ENCODE measurements at places on chromosomes 7 and 10.
A peak's percentile ranks its signal among the peaks of the same experiment; 100 is the strongest.

DNA sequence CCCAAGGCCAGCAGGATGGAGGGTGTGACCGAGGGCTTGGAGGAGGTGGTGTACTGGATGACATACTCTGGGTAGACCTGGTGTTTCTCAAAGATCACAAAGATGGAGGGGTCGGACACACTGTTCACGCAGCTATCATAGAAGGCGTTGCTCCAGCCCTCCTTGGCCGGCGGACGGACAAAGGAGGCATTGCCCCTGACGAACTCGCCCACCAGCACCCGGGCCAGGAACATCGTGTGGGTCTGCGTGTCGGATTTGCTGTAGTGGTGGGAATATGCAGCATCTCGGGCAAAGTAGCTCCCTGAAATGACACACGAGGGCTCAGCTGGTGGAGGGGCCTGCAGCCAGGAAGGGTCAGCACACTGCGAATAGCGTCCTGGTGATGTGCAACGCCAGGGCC is 38.2 kb downstream of the PARP12 start:
- DNase-seq: no peak

DNA sequence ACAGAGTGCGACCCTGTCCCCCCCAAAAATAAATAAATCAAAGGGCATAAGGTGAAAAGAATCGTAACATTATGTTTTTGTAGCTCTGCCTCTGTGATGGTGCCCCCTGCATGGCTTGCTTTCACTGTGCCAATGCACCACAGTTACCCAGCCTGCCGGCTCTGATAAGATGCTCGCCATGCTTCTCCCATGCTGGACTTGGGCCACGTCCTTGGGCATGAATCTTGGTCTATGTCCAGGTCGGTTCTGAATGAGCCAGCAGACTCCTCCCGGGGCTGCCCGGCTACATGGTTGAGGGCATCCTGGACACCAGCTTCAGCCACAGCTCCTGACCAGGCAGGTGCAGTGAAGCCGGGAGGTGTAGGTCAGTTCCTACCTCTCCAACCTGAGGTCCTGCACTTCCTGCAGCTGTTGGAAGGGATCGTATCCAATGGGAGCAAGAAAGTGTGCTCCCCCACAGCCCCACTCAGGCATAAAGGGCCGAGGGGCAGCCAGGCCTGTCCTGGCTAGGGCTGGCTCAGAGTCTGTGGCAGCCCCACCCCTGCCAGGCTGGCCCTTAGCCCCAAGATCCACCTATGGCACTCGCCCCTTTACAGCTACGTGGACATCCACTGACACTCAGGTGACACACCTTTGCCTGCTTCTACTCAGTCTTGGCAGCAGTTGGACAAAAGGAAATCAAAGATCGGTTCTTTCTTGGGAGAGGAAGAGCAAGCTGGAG is 34.1 kb downstream of the CHST3 start:
- no peak for DNase-seq

- peak; percentile 76 for DNase-seq
Measured at GRCh38 chr10:58967551-58968388, 208.7 kb upstream of the PHYHIPL start.

GRCh38 chr7:155231941-155232340 is 65.7 kb upstream of the INSIG1 start:
- DNase-seq: no peak

DNA sequence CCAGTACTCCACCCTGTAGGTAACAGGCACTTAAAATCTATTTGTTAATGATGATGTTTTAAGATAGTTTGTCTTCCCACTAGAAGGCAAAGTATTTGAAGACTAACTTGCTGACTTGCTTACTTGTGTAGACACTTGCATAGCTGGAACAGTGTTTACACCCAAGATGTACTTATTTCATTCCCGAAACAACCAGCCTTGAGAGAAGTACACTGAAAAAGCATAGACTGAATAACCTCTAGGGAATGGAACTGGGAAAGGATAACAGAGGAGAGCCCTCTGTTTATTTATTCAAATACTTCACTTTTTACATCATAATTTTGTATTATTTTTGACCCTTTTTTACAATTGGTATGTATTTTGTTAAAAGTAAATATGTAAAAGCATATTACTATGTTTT is 33.1 kb upstream of the TMEM26 start:
- DNase-seq: no peak

GRCh38 chr10:76993213-76993612 is 644.4 kb downstream of the KCNMA1 start:
- DNase-seq: no peak

- DNase-seq: peak; percentile 84
Measured at GRCh38 chr7:110522761-110523200, 568.1 kb upstream of the LRRN3 start.

GRCh38 chr7:100817097-100817496 is 10.2 kb downstream of the EPHB4 start:
- no peak for DNase-seq

GRCh38 chr10:128054163-128054970 is 71.9 kb downstream of the MKI67 start:
- DNase-seq: no peak

DNA sequence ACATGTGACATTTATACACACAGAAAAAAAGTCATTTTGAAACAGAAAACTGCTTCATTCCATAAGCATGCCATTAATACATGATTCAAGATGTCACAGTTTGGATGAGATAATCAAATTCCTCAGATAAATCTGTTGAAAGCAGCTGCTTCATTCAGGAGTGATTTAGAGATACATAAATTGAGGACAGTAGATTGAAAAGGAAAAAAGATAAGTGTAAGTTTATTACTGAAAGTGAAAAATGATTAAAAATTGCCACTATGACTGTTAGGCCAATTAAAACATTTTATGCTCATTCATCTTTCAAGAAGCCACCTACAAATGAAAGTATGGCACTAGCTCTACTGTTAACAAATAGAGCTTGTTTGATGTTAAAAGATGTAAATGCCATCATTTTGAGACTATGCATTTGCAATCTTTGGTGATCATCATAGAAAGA is 136.9 kb upstream of the CDK6 start:
- no peak for DNase-seq

- DNase-seq: peak; percentile 6
Measured at GRCh38 chr10:79380125-79380945, 33.1 kb downstream of the PPIF start.

GRCh38 chr7:137983323-137984008 is 18.4 kb downstream of the CREB3L2 start:
- DNase-seq: no peak

DNA sequence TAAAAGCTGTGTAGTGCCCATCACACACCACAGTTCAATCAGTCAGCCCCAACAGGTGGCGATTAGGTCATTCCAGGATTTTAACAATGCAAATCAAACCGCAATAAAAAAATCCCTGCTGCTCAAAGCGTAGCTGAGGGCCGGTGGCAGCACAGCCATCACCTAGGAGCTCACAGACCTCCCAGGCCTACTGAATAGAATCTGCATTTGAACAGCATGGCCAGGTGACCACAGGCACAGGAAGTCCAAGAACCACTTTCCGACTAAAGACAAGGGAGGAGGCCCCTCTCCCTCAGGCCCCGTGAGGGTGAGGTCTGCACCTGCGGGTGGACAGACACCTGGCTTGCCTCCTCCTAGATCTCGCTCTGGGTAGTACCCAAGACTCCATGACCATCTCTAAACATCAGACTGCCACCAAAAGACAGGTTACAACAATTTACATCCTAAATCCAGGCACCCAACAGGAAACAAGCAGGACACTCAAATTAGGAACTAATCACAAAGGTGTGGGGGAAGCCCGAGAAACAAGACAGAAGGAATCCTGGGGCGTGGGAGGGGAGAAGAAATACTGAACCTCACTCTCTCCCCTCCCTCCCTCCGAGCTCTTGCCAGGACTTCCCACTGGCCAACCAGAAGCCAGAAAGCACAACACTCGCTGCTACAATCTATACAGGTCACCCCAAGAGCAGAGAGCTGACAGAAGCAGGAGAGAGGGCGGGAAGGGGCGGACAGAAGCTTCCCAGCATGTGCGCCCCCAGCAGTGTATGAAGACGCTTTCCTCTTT is 19.2 kb downstream of the GNA12 start:
- no peak for DNase-seq

DNA sequence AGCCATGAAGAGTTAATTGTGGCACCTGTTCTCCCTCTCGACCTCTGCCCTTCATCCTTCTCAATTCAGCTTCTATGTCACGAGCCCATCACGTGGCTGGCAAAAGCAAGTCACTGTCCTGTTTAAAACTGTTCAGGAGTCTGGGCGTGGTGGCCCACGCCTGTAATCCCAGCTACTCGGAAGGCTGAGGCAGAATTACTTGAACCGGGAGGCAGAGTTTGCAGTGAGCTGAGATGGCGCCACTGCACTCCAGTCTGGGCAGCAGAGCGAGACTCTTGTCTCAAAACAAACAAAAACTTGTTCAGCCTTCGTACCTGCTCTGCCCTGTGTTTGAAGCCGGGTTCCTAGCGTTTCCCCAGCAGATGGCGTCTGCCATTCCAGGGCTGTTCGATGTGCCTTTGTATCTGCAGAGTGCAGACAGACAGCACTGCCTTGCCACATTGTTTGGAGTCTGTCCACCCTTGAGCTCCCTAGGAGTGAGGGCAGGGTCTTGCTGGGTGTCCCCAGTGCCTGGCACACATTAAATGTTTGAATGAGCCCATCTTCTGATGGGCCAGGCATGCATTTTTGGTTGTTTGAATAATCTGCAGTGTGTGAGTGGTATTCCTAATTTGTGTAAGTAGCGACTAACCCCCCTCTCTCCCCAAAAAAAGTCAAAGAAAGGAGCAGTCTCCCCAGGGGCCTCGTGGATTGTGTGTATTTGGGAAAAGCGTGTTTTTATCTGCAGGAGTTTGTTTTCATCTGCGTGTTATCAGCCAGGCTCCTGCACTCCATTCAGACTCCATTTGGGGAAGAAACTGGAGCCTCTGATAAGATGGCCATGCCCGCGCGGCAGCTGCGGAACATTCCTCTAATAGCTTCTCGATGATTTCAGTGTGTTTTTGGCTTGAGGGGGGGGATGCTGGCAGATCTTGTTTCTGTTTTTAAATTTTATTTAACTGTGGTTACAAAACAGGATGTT is 61.2 kb downstream of the DNAJB6 start:
- DNase-seq: peak; percentile 2

DNA sequence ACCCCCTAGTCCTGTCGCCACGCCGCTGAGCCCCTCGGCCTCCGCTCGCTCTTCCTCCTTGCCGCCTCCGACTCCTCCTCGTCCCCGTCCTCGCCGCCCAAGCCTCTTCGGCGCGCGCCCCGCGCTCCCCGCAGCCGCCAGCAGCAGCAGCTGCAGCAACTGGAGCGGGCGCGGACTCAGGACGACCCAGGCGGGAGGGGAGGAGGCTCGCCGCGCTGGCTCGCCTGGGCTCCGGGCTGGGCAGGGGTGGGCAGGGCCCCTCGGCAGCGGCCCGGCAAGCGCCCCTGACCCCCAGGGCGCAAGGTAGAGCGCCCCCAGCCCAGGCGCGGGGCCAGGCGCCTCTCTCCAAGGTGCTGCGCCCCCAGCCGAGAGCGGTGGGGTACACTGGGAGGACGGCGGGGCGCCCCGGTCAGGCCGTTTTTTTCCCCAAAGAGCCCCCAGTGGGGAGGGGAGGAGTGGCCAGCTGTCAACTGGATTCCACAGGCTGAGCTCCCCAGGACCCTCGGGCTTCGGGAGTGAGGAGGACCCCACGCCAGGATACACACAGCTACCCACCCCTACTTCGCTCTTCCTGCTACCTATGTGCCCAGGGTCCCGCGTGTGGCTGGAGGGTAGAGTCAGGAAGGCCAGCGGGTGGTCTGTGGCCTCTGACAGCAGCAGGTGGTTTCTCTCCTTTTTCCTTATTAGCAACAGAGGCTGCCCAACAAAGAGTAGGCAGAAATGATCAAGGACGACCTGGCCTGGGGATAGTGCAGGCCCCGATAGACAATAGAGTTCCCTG is 903 bp upstream of the KCNMA1 start:
- peak; percentile 40 for DNase-seq

DNA sequence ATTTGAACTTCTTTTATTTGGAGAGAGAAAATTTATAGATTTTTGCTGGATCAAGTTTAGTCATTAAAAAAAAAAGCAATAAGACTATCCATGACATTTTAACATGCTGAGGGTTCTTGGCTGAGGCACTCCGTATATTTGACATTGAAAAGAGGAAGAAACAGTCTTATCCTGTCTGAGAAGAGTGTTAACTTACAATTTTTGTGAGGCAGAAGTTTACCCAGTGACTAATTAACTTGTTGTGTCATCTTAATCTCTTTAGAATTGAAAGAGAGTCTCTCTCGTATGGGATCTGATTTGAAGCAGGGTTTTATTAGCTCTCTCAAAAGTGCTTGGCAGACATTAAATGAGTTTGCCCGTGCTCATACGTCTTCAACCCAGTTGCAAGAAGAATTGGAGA is 39.3 kb downstream of the SEC23IP start:
- DNase-seq: no peak

DNA sequence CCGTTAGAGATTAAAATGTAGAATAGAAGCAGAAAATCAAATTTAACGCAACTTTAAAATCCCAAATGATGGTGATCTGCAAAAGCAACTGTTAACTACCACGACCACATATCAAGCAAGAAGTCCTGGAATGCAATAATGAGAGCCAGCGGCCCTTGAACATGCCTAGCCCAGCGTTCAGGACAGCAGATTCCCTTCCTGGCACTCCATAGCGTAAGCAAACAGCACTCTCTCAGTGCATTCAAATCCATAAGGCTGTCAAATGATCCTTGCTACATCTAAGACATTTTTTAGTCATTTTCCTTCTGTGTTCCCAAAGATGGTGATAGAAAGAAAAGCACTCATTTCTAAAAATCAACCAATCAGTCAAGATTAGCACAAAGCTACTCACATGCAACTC is 48.1 kb downstream of the CHST15 start:
- no peak for DNase-seq

GRCh38 chr7:111413739-111414138 is 148.6 kb downstream of the IMMP2L start:
- no peak for DNase-seq

DNA sequence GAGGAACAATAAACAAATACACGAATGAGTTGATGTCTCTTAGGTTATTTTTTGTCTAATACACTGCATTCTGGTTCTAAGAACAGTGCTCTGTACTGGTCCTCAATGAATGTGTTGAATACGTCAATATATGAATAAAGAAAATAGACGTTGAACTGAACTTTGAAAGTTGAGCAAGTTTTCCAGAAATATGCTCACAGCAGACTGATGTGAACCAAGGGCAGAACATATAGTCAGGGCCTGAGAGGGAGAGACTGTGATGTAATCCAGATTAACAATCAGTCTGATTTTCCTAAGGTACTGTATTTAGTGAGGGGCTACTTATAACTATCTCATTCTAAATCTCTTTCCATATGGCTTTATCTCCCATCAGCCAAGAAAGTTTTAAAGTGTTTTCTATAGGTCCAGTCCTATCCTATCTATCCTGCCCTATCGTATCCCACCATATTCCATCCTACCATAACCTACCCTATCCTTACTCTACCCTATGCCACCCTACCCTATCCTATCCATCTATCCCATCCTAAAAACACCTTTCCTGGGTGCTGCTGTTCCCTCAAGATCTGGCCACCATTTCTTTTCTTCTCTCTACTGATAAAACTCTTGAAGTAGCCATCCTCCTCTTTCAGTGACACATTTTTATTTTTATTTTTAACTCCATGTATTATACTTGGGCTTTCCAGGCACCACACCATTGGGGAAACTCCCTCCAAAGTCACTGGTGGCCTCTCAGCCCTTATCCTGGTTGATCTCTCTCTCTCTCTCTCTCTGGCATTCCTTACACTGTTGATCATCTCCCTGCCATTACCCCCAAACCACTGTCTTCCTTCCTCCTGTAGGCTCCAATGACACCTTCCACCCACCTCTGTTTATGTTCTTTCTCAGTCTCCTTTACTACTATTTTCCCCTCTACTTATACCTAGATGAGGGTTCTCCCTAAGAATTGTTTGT is 212.3 kb upstream of the SLC26A5 start:
- no peak for DNase-seq

GRCh38 chr10:92290076-92290836 is 622 bp downstream of the CPEB3 start:
- peak; percentile 64 for DNase-seq

- DNase-seq: no peak
Measured at GRCh38 chr10:52420656-52421055, 106.6 kb downstream of the DKK1 start.
